Stimulated activated CD4-positive, alpha-beta T cell treated with anti-CD3 and anti-CD28 coated beads, Interleukin-4, amount 100 ng/mL, for 4 hours (primary cell): ENCODE measurements at places on chromosomes 5 and 9.

DNA sequence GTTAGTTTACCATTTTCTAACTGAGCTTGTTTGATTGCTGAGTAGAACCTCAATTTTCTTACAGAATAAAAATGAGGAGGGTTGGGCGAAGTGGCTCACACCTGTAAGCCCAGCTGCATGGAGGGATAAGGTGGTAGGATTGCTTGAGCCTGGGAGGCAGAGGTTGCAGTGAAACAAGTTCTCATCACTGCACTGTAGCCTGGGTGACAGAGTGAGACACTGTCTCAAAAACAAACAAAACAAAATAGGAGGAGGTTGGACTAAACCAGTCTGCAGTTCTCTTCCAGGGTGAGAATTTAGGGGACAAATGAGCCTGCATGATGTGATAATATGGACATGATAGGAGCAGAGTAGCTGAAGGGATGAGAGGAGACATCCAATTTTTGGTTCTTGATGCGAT is 57.3 kb downstream of the SLC27A6 start:
- DNase-seq, result no peak

DNA sequence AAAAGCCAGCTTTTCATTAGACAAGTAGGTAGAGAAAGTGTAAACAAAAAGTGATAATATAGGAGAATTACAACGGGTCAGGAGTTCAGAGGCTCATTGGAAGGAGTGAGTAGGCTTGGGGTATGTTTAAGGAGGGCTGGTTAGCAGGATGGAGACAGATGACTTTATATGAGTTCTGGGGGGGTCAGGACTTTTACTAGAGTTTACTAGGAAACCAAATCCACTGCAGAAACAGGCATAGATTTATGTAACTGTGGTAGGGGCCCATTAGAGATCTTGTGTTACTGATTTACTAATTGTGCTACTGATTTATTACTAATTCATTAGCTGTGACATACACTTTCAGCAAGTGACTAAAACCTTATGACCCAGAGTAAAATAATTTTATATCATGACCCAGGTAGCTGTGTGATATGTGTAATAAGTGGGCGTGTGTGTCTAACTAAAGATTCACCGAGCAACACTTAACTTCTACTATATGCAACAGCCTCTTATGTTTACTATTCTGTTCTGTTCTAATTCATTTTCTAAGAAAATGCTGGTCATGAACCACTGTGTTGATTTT is 73.5 kb downstream of the IQGAP2 start:
- no peak for DNase-seq

DNA sequence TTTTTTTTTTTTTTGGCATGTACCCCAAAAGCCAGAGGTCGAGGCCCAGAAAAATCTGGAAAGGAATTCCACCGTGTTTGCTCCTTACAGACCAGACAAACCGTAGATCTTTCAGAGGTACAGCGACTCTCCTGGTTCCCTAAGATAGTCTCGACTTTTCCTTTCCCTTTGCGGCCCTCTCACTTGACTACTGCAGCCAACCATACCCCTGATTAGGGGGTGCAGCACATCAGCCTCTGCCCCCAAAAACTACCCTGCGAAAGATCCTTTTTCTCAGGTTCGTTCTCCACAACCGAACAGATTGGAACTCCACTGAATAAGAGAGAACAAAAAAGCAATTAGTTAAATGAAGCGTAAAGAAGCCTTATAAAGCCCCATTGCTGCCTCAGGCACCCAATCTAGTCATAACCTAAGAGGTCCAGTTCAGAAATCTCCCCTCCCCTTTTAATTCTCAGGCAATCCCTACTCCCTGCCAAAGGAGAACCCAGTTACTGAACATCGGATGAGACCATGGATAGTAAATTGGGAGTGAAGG is 379 bp upstream of the TICAM2 start:
- DNase-seq, result no peak

GRCh38 chr9:33884856-33885701 is 68.1 kb downstream of the UBE2R2 start:
- no peak for DNase-seq

DNA sequence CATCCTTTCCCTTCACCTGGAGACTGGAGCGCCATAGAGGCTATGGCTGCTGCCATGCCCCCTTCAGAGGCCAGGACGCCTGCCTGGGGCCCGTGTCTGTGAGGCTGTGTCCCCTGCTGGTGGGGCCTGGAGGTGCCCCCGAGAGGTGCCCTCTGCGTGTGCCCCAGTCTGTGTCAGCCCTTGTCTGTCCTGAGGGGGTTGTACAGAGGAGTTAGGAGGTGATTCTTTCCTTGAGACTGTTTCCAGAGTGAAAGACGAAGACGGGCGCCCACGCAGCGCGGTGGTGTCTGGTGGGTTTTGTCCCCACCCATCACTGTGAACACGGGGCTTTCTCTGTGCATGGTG is 24.6 kb downstream of the TRAF2 start:
- DNase-seq, result no peak

DNA sequence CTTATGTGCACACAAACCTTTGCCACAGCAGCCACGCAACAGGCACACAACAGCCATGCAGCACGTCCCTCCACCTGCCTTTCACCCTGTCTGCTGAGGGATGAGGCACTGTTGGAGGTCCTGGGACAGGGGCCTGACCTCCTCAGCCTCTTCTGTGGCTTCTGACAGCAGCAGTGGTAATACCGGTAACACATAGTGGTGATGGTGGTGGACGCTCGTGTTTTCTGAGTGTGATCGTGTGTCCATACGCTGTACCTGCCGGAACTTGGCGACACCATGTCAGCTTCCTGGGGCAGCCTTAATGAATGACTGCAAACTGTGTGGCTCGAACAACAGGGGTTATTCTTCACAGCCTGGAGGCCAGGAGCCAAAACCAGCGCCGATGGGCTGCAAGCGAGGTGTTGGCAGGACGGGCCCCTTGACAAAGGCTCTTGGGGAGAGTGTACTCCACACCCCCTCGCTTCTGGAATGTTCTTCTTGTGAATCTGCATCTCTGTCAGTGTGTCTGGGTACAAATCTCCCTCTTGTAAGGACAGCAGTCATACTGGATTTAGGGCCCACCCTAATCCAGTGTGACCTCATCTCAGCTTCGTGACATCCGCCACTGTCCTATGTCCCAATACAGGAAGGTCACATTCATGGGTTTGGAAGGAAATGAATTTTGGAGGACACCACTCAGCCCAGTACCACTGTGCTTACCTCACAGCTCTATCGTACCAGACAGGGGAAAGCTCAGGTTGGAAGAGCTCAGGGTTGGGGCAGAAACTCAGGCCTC is 55.3 kb upstream of the EXOC3 start:
- no peak for DNase-seq

- no peak for DNase-seq
These were observed 801.5 kb downstream of the CDH9 start for GRCh38 chr5:26236936-26237335.

GRCh38 chr5:95870105-95870672 is 47.7 kb upstream of the GLRX start:
- peak; percentile 56 for DNase-seq

- no peak for DNase-seq
These were observed 12.7 kb downstream of the DUSP1 start for GRCh38 chr5:172758077-172758833.

GRCh38 chr9:87517732-87518131 is 20.1 kb downstream of the DAPK1 start:
- no peak for DNase-seq

GRCh38 chr5:147851578-147851977 is 20.1 kb upstream of the SPINK1 start:
- DNase-seq, result no peak

- DNase-seq, result no peak
These were observed 16.5 kb upstream of the AHRR start for GRCh38 chr5:305050-305449.

DNA sequence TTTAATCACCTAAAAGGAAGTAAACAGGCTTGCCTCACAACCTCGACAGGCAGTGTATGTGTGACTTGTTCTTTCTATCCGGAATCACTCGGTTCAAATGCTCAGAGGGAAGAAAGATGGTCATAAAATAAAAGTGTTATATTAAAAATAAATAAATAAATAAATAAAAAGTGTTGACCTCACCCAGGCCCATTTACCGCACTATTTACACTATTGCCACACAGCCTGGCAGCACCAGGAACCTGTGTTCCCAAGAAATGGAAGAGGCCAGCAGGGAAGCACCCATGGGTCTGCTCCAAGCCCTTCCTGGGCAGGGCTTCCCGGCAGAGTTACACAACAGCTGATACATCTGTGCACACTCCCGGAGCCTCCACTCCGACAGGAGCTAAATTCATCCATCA is 127.9 kb downstream of the EFNA5 start:
- no peak for DNase-seq

- no peak for DNase-seq
These were observed 58.6 kb downstream of the SLC22A5 start for GRCh38 chr5:132428147-132428482.

DNA sequence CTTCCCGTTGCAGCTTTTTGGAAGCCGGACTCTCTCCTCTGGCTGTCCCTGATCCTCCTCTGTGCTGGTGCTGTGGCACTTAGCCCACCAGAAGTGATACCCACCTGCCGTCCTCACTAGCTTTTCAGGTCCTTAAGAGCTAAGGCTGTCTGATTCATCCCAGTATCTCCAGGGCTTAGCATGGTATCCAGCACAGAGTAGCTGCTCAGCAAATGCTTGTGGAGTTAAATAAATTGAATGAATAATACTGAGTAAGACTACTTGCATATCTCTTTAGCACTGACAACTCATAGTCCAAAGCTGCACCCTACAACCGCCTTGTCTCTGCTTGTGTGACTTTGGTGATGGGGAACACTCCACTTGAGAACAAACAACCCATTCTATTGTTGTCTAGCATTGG is 7.7 kb upstream of the XPA start:
- no peak for DNase-seq

DNA sequence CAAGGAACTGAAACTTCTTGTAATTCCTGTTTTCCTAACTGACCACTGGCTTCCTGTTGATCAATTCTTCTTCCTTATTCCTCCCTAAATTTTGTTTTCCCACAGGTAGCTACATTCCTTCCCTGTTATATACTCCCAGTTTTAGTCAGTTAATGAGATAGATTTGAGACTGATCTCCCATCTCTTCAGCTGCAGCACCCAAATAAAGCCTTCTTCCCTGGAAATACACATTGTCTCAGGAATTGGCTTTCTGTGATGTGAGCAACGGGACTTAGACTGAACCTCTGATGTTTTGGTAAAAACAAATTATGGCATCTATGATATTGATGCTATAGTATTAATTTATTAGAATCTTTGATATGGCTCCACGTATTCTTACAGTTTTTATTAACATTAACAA is 617.3 kb upstream of the ST8SIA4 start:
- no peak for DNase-seq

DNA sequence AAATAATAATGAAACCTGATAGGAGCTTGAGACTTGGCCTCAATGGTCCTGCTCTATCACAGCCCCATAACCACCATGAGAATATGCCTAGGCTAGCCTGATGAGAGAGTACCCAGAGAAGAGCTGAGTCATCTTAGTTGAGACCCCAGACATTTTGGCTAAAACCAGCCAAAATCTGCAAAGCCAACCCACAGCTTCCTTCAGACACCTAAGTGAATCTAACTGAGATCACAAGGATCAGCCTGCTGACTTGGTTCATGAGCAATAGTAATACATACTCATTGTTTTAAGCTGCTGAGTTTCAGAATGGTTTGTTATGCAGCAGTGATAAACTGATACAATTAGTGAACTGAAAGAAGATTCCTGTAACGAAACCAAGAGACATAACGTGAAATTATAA is 473.7 kb upstream of the PTGER4 start:
- DNase-seq, result no peak

GRCh38 chr5:171578829-171579491 is 159.5 kb downstream of the FGF18 start:
- no peak for DNase-seq

DNA sequence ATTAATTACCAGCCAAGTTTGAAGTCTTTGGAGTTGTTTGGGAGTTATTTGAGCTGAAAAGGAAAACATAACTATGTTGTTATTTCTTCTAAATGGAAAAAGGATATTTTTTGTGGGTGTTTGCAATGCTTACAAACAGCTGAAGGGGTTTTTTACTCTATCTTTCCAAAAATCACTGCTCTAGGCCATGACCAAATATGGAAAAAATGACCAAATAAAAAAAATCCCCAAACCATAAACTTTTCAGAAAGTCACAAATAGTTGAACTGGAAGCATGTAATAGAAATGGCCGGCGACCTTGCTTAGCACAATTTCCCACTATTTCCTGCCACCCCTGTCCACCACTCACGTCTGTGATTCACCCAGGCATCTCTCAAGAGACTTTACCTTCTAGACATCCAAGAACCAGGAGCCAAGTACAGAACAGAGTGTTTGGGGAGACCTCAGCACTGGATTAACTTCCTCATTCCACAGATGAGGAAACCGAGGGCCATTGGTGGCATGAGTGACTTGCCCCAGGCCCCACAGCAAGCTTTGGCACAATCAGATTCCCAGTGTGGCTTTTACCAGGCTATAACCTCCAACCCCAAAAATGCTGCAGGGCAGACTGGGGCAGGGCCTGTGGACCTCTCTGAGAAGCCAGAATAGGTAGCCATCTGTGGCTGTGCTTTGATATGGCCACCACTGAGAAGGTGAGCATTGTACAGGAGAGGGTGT is 84.5 kb downstream of the NRG2 start:
- no peak for DNase-seq

- DNase-seq, result no peak
These were observed 115.2 kb downstream of the SVEP1 start for GRCh38 chr9:110464321-110464720.

DNA sequence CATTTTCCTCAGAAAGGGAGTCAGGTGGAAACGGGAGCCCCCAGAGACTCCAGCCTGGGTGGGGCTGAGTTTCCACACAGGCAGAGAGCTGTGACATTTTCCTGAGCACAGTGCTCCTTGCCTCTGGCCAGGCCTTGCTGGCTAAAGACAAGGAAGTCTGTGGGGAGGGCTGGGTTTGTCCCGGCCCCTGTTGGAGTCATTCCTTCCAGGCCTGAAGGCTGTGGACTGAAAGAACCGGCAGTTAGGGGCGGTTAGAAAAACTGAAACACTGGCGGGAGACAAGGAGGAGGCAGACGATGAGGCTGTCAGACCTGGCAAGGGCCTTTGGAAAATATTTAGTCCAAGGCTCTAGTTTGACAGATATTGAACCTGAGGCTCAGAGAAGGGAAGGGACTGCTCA is 29.9 kb downstream of the COL15A1 start:
- no peak for DNase-seq

- DNase-seq, result no peak
These were observed 62.0 kb downstream of the DROSHA start for GRCh38 chr5:31469886-31470285.

- no peak for DNase-seq
These were observed 834.2 kb upstream of the DMAC1 start for GRCh38 chr9:8633784-8634183.

- DNase-seq, result no peak
These were observed 141.9 kb downstream of the NPR3 start for GRCh38 chr5:32852976-32853375.

DNA sequence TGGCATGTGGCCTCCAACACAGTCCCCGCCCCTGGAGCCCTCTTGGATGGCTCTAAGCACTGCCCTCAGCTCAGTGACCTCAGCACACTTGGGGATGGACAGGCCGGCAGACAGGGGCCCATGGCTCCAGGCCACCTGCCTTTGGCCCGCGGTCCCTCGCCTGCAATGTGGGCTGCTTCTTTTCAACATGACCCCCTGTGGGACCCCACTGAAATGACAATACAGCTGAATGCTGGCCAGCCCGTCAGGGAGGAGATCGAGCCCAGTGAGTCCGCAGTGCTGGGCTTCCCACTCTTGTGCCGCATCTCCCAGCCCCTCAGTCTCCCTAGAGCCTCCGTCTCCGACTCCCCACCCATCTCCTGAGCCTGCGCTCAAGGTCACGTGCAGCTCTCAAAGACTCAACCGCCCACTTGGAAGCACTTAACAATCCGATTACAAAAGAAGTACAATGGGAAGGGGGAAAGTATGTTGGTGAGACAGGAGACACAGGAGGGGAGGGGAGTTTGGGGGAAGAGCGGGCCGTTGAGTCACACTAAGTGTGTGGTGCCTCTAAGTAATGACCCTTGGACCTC is 238.9 kb downstream of the HSPA4 start:
- no peak for DNase-seq
